ENCODE measurements at places on chromosomes 5 and 9.

DNA sequence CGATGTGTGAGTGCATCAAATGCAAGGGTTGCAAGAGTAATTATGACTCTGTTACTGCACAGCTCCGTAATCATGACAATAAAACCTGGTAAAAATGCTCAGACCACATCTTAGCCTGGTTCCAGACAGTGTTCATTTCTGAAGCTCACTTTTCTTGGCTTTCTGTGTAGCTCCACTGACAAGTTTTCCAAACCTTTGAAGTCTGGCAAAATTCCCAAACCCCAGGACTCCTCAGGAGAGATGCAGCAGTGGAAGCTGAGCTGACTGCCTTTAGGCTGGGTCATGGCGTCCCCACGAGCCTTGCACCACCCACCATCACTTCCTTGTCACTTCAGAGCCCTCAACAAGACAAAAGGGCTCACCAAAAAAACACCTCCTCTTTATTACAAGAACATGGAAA, 131.6 kb upstream of the TAS2R1 start:
- no peak for DNase-seq

- peak; percentile 46 for DNase-seq
Measured at GRCh38 chr9:35757226-35757891, 3.3 kb upstream of the MSMP start.

DNA sequence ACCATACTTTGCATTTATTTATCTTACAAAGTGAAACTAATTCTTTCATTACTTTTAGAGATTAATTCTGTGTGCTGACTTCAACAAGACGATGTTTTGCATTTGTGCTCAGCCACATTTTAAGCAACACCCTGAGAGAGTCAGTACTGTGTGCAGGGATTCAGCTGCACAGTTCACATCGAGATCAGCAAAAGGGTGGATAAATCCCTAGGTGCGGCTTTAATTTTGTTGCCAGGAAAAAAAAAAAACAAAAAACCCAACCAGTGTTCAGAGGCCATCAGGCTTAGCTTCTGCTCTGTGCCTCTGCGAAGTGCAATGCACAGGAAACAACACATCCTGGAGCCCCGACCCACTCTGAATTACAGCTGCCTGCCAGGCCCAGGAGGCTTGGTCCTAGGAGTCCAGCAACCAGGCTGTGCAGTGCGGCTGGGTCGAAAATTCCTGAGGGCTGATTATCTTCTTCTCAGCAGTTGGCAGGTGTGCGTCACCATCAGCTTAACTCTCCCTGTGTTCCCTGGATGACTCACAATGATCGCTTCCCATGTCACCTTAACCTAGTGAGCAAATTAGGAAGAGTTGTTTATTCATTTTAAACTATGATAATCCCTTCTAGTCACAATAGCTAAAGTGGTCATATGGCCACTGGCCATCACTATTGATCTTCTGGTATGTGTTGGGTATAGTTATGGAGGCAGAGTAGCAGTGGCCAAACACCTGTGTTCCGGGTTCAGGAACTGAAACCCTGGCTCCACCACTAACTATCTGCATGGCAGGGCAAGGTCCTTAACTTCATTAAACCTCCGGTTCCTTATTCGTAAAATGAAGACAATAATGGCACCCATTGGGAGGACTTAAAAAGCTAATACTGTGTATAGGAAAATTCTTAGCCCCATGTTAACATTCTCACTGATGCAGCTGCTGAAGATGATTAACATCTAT, 31.2 kb upstream of the NDUFB6 start:
- DNase-seq = no peak

DNA sequence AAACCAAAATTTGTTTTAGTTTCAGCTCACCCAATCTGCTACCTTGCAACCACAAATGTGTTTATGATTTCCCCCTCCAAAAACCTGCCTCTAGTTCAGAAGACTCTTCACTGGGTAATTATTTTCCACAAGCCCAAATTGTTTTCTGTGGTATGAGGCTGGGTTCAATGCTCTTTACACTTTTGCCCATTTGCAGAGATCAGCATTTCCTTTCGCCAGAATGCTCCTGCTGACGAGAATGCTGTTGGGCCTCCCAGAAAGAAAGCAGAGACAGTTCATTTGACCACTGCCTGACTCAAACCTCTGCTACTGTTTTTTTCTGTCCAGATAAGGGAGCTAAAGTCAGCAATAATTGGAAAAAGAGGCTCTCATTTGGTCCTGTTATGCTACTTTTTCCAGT, 427.3 kb downstream of the PDE4D start:
- no peak for DNase-seq

- no peak for DNase-seq
Measured at GRCh38 chr9:87193925-87194868, 246.9 kb upstream of the GAS1 start.
